GM04504 (cell line): ENCODE measurements at places on chromosomes 5 and 9.

- DNase-seq, result peak; percentile 47
Measured at GRCh38 chr5:82364497-82364896, 86.3 kb upstream of the RPS23 start.

- no peak for DNase-seq
Measured at GRCh38 chr5:35246900-35247647, 16.8 kb upstream of the PRLR start.

DNA sequence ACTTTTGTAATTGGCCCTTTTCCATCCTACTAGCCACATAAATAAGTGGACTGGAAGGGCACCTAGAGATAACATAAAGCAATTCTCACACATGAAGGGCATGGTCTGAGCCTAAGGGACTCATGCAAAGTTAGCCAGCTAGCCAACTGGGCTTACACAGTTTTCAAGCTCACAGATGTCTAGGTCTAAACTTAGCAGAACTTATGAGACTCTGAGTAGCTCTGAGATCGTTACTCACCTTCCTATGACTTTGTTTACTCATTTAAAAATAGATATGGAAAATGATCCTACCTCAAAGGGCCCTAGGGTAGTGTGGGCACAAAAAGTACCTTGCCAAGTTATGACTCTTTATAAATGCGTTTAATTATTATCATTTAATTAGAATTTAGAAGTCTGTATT is 410.4 kb upstream of the MPDZ start:
- no peak for DNase-seq

DNA sequence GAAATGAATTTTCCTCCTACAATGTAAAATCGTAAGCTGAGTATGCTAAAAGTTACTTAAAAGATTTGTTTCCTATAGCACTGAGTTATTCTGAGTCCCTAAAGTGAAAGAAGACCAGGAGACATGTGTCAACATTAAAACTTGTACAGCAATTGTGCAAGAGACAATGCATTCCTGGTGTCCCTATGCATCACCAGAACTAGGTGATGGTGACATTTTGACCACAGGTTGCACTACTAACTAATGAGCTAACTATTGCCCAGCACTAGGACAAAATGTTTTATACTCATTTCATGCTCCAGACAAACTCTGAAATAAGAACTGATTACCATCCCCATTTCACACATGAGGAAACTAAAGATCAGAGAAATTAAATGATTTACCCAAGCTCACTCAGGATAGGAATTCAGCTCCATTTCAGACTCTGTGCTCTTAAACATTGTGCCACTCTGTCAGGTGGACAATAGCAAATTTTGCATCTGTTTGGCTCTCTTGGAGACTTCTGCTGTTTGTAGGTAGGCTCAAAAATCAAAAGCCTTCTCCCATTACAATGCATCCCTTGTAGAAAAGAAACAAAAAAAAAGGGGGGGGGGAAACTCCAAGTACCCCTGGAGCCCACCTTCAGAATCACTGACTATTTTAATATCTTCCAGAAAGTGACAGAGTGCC is 269.2 kb downstream of the ACTL7B start:
- DNase-seq, result no peak

GRCh38 chr9:120937127-120937526 is 10.5 kb upstream of the TRAF1 start:
- no peak for DNase-seq

- DNase-seq, result no peak
Measured at GRCh38 chr5:107661038-107661649, 9.6 kb downstream of the EFNA5 start.

DNA sequence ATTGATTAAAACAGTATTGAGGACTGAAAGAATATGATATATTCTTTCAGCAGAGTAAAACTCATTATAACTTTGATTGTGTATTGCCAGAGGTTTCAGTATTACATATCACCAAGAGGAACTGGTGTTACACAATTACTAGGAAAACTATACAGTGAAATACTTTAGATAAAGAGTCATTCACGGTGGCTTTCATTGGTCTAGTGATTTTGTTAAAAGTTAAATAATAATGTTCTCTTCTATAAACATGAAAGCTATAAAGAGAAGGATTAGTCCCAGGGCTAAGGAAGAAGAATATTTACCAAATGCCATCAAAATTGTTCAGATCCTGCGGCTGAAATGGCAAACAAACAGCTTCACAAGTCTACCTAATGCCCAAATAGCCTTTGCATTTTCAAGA is 306.2 kb downstream of the SEMA5A start:
- no peak for DNase-seq

- DNase-seq, result no peak
Measured at GRCh38 chr5:162638849-162639248, 571.3 kb downstream of the GABRG2 start.

DNA sequence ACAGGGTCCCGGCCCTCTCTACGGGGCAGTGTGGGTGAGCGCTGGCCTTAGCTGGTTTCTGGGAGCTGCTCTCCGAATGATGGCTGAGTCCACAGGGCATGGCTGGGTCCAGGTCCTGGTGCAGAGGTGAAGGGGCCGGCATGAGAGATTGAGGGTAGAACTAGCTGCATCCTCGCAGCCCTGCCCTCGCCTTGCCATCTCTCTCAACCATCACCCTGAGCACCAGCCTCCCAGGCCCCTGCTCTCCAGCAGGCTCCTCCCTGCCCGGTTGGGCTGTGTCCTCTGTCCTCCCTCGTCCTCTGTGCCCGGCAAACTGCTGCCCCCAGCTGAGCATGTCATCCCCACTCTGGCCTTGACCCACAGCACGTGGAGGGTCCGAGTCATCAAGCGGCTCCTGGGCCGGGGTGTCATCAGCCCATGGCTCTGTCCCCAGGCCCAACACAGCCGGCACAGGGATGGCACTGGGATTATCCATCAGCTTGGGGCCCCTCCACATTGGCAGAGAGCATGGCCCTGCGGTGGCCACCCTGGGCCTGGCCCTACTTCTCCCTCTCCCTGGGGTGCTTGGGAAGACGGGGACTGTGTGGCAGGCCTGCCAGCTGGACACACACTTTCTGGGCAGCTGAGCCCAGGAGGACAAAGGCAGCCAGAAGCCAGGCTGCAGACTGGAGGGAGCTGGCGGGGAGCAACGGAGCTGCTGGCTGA is 8.4 kb downstream of the FLT4 start:
- no peak for DNase-seq

DNA sequence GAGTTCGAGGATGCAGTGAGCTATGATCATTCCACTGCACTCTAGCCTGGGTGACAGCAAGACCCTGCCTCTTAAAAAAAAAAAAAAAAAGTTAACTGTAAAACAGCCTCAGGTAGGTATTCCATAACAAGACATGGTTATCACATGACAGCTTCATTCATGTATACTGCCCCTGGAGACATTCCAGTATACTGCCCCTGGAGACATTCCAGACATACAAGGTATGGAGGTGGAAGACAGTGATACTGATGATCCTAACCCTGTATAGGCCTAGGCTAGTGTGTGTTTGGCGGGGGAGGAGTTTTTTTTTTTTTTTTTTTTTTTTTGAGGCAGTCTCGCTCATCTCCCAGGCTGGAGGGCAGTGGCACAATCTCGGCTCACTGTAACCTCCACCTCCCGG is 105.5 kb downstream of the RICTOR start:
- no peak for DNase-seq

GRCh38 chr9:34633851-34634550 is 3.6 kb downstream of the SIGMAR1 start:
- no peak for DNase-seq

DNA sequence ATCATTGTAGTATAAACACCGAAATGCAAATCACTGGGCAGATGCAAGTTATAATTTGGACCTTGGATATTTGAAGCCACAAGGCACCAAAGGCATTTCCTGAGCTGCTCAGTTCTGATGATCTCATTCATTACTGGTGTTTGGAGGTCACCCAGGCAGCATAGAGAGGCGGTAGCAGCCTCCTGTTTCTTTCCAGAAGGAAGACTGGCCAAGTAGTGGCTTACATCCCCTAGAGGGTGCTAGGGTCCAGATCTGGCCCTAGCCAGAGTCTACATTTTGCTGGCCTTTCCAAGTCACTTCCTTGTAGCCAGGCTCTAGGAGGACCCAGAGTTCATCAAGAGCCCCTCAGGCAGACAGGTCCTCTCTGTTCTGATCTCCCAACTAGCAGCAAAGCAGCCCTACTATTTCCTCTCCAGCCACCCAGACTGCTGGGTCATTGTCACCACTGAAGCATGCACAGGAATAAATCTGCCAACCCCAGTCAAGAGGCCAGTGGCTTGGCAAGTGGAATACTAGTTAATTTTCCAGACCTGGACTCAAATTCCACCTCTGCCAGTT is 33.4 kb upstream of the TTC1 start:
- DNase-seq, result peak; percentile 85

DNA sequence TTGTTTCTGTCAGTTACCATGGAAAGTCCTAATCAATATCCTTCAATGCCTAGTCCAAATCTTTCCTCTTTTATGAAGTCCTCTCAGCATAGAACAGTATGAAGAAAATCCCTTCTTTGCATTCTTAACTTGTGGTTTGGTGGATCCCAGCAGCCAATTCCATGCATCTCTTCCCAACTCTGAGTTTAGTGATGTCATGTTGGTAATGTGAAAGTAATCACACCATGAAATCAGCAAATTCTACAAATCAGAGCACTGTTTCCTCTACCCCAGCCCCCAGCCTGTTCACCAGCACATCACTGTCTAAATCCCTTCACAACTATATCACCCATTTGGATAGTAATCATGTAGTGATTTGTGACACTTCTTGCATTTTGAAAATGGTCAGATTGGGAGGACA is 4.7 kb upstream of the C1QTNF2 start:
- no peak for DNase-seq

DNA sequence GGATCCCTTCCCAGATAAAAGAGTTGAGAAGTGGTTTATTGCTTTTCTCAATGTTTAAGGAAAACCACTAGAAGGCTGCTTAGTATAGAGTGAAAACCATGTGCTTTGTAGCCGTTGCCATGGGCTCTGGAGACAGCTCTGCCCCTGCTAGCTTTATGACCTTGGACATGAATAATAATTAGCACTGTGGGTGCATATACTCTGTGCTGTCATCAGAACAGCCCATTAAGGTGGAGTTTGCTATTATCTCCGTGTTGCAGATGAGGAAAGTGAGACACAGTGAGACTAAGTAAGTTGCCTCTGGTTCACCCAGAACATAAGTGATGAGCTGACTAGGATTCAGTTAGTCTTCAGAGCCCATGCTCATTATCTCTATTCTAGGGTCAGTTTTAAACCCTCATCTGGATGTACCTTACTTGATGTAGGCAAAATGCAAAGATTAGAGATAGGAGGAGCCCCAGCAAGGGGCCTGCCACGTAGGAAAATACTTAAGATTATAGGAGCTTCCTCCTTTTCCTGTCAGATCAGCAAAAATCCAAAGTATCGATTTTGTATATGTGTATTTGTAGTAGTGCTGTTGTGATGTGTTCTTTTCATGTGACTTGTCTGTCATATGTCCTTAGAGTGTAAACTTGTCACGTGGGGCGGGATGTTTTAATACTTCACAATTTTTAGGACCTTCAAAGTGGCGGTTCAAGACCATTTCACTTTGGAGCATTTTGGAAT is 102.5 kb downstream of the TLE4 start:
- DNase-seq, result no peak

DNA sequence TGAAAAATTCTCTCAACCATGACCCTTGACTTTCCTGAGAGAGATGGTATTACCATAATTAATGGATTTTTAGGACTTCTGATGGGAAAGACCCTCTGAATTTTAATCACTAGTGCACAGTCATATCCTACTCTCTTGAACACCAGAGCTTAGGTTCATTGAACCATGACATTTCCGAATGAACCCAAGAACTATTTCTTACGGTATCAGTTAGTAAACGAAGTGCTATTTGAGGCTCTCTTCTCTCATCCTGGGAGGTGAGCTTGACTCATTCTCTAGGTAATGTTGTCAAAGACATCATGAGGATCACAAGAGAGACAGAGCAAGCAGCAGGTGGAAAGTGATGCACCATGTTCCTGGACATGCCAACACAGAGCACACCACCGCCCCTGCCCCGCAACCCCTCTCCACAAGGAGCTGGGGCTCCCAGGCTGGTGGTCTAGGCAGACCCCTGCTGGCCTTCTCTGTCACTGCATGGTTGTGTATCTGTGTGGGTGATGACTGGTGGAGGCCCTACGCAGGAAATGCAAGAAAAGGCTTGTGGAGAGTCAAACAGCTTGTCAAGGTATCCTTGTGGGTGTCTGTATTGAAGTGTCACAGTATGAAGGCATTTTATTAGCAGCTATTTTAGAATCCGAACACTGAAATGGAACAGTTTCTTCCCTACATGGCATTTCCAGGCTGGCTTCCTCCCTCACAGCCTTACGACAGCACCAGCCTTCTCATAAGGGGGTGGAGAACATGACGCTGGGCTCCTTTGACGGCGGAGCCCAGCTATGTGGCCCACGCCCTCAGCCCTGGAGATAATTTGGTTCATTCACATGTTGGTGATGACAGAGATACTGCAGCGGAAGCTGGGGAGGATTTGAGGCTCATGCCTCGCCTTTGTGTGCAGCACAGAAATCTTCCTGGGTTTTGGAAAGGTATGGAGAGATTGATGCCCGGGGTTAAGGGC is 297.6 kb downstream of the NTRK2 start:
- DNase-seq, result no peak

DNA sequence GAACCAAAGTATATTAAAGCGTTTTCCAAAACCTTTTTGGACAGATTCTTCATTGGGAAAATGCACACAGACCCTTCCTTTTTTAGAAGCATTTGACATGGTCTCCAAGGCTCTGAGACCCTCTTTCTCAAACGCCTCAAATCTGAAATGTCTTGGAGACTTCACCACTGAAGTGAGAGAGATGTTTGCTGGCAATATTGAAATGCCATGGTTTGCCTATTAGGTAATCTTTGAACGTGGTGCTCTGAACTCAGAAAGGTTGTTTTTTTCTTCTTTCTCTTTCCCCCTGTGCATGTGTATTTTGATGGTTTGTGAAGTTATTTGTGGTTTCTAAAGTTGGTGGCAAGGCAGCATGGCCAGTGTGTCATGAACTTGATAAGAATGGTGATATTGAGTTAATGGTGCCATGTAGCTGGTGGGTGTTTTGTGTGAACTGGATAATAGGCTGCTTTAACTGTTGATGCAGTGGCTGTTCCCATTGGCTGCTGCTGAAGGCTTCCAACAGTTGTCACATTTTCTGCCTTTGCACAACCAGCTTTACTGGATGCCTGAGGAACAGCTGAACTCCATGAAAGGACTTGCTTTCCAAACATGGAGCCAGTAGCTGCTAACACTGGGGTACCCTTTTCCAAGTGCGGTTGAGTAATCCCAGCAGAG is 1.7 kb downstream of the PALM2AKAP2 start:
- no peak for DNase-seq

- DNase-seq, result peak; percentile 4
Measured at GRCh38 chr5:124581738-124582560, 164.5 kb downstream of the ZNF608 start.
